ENCODE measurements at places on chromosomes 5 and 9.
A peak's percentile ranks its signal among the peaks of the same experiment; 100 is the strongest.

DNA sequence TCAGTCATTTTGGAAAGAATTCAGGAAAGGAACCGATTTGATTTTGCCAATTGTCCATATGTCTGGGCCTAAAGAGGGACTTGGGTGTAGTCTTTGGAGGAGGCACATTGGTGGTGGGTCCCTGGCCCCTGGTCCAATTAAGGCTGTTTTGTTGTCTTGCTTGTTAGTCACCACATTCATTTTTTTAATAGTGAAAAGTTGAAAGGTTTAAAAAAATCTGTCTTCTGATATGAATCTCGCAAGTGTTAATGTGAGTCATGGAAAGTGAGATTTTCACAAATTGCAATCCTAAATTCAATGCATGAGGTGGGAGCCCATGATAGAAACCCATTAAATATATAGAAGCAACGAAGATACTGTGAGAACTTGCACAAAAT is 165.9 kb upstream of the OTULINL start:
- DNase-seq = no peak

DNA sequence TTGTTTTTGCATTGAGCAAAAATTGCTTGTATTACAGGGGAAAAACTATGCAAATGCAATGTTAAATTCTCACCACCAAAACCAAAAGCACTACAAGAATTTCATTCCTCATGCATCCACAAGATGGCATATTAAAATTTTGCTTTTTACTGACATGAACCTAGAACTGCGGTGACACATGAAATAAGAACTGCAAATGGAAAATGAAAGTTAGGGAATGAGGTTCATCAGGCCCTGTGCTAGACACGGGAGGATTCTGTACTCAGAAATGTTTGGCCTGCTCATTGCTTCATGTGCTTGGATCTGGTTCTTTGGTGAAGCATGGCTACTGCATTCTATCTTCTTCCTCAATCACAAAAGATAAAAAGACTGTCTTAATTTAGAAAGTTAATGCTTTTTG is 9.1 kb upstream of the RFK start:
- peak; percentile 32 for DNase-seq

GRCh38 chr9:94907264-94907936 is 180.9 kb downstream of the AOPEP start:
- no peak for DNase-seq

- DNase-seq = no peak
These were observed 69.0 kb downstream of the SECISBP2 start for GRCh38 chr9:89387197-89387849.

DNA sequence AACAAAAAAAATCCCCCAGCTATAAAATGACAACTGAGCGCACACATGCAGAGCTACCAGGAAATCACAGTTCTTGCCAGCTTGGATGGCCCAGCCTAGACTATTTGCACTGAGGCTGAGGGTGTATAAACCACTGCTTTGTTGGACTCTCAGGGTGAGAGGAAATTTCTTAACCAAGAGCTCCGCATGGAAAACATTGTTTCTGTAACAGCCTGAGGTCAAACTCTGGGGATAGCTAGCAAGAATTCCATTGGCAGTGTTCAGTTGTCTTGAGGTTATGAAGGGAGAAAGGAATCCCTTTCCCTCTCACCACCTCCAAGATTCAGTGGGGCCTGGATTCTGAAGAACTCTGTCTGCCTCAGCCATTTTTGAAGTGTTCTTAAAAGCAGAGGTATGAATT is 360.0 kb downstream of the OSTF1 start:
- no peak for DNase-seq

DNA sequence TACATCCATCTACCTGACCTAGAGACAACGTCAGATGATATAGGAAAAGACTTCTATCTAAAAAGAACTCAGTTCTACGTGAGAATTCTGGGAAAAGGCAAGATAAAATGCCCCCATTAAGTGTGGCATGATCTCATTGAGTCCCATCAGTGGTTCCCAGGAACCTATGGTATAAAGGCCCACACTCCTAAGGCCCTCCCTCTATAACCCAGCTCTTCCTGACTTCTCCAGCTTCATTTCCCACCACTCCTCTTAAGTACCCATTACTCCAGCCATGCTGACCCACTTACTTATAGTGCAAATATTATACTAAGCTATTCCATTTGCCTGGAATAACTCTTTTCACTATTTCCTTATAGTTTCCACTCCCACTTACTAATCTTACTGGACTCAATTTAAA is 95.4 kb upstream of the NR5A1 start:
- no peak for DNase-seq

- no peak for DNase-seq
These were observed 1.1 kb downstream of the EPB41L4B start for GRCh38 chr9:109319626-109320241.

DNA sequence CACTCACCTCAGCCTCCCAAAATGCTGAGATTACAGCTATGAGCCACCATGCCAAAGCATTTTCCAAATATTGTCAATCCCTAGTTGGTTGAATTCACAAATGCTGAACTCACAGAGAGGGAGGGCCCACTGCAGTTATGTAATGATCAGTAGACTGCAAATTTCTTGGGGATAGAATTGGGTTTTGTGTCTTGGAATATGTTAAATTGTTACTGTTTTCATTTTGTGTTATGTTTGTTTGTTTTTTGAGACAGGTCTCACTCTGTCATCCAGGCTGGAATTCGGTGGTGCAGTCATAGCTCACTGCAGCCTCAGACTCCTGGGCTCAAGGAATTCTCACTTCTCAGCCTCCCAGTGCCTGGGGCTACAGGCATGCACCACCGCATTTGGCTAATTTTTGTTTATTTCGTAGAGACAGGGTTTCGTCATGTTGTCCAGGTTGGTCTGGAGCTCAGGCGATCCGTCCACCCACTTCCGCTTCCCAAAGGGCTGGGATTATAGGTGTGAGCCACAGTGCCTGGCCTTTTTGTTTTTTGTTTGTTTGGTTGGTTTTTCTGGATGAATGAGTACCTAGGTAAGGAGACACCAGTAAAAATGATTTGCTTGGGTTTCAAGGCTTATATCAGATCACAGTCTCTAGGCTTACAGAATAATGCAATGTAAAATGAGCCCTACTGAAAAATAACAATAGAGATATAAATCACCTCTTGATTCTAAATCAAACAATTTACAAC is 31.5 kb upstream of the LMNB1 start:
- no peak for DNase-seq

GRCh38 chr9:110040788-110041187 is 167.2 kb downstream of the C9orf152 start:
- no peak for DNase-seq

DNA sequence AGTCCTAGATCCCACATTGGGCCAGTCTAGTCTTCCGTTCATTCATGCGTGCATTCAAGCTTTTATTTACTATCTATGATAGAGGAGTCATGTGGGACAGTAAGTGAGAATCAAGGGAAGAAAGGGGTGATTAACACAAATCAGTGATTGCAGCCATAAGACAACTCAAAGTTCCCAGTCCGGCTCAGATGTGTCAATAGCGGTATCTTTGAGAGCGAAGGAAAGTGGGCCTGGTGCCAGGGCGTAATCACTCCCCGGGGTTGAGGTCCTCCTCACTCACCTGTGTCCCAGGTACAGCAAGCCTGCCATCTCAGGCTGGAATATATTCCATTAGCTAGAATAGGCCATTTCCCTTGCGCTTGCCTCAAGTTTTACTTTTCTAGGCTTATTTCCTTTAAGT is 196.3 kb downstream of the ATP10B start:
- no peak for DNase-seq

DNA sequence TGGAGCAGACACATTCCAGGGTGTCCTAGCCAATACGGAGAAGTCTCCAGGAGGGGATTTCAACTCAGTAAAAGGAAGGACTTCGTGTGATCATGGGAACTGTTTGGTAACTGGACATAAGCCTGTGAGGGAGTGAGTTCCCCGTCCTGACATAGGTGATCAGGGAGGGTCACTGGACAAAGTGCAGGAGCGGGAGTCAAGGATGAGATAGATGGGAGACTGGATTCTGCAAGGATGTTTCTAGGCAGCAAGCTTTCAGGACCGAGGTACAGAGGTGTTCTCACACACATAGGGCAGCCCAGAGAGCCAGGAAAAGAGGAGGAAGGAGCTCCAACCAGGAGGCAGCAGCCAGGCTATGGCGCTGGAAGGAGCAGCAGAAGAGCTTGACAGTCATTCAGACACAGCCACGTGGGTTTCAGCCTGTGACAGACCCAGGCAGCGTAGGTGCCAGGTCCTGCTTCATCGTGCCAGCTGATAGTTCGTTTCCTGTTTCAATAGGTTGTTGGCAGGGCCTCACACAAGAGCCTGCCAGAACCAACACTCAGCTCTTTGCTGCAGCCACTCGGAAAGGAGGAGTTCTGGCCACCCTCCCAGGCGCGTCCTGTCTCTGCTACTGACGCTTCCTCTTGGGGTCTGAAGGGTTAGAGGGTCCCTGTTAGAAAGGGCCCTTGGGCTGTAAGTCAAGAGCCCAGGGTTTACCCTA is 84.1 kb downstream of the AMBP start:
- no peak for DNase-seq

- DNase-seq = no peak
These were observed 20.5 kb downstream of the ERAP2 start for GRCh38 chr5:96896806-96897205.

GRCh38 chr5:181173027-181173419 is 25.6 kb downstream of the OR2V2 start:
- DNase-seq = no peak

GRCh38 chr9:18492612-18493011 is 18.7 kb downstream of the ADAMTSL1 start:
- DNase-seq = no peak

DNA sequence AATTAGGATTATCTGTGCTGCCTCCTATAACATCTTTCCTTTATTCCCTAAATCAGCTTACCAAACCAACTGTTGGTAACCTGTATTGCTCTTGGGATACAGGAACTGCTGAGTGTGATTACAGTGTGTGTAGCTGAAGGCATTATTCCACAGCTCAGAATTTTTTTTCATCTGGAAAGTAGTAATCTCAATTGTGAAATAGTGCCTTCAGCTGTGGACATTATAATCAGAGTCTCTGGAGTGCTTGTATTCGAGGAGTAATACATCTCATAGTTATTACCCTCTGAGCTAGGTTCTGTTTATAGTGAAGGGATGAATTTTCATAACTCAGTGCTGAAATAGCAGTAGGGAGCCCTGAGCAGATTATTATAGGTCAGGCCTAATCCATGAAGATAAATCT is 199.5 kb downstream of the MAST4 start:
- no peak for DNase-seq

- DNase-seq = no peak
These were observed 159.4 kb downstream of the SEMA6A start for GRCh38 chr5:116415182-116415581.

GRCh38 chr5:29935371-29935770 is 1258.1 kb upstream of the CDH6 start:
- no peak for DNase-seq

DNA sequence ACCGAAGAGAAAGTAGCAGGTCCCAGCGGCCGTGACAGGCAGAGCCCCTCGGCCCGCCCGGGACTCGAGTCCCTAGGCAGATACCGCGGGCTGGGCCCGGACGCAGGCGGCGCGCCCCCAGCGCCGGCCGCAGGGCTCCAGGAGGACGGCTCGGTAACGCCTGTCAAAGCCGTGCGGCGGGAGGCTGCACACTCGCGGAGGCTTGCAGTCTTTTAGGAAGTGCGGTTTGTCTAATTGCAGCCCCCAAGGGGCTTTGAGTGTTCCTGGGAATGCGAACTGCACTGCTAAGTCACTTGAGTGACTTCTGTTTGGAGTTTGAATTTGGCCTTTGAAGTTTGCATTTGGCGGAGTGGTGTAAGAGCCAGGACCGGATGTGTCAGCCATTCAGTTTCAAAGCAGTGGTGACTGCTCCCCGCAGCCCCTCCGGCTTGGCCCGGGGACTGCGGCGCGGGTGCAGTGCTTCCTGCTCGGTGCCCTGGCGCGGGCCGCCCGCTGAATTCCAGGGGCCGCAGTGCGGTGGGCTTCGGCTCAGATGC is 1.3 kb downstream of the MAP3K1 start:
- peak; percentile 17 for DNase-seq

DNA sequence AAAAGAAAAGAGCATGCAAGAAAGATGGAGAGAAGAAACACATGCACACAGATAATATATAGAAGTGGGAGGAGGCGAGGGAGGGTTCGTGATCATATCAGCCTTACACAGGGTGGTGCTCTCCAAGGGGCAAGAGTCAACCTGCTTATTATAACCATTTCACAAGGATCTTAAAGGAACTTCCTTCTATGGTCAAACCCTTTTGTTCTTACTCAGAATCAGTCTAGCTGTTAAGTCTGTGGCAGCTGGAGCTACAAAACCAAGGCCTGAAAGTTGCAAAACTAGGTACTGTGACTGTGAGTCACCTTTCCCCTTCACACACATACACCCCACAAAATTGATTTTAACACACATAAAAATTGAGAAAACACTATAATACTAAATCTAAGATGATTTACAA is 18.5 kb upstream of the ERMP1 start:
- no peak for DNase-seq

GRCh38 chr9:5186416-5187169 is 1.2 kb upstream of the INSL6 start:
- peak; percentile 19 for DNase-seq

- DNase-seq = no peak
These were observed 376.0 kb downstream of the CYLC2 start for GRCh38 chr9:103371152-103371551.

- DNase-seq = no peak
These were observed 64.1 kb upstream of the SPOCK1 start for GRCh38 chr5:137563301-137563645.

DNA sequence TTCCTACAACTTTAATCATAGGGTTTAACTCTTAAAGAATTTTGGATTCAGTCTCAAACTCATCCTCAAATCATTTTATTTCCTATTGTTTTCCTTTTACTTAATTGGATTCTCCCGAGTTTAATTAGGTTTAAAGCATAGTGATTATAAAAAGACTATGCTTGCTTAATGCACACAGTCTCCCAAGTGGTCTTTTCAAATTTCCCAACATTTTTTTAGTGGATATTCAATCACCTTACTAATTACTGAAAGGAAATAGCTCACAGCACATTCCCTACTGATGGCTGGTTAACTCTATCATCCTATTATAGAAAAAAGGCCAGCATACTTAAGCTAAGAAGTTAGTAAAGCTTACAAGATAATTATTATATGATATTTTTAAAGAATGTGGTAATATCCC is 170.6 kb downstream of the PRDM9 start:
- DNase-seq = no peak

DNA sequence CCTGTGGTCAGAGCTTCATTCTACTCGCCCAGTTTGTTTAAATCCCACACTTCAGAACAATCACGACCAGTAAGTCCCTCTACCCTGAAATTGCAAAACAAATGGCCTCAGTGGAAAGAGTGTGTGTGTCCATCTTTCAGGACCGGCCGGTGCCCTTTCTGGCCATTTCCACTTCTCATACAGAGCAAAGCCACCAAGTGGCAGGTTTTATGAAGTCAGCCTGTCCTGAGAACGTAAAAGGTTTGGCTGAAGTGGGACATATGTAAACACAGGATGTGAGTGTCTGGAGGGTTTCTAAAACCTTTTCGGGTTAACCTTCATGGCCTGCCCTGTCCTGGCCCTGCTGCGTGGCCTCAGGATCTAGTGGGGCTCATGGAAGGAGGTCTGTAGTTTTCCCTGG is 24.7 kb downstream of the NXNL2 start:
- no peak for DNase-seq

- no peak for DNase-seq
These were observed 25.8 kb upstream of the EFNA5 start for GRCh38 chr5:107696498-107696897.

All from amniotic stem cell (primary cell).